ENCODE measurements at places on chromosomes 1 and 21.

DNA sequence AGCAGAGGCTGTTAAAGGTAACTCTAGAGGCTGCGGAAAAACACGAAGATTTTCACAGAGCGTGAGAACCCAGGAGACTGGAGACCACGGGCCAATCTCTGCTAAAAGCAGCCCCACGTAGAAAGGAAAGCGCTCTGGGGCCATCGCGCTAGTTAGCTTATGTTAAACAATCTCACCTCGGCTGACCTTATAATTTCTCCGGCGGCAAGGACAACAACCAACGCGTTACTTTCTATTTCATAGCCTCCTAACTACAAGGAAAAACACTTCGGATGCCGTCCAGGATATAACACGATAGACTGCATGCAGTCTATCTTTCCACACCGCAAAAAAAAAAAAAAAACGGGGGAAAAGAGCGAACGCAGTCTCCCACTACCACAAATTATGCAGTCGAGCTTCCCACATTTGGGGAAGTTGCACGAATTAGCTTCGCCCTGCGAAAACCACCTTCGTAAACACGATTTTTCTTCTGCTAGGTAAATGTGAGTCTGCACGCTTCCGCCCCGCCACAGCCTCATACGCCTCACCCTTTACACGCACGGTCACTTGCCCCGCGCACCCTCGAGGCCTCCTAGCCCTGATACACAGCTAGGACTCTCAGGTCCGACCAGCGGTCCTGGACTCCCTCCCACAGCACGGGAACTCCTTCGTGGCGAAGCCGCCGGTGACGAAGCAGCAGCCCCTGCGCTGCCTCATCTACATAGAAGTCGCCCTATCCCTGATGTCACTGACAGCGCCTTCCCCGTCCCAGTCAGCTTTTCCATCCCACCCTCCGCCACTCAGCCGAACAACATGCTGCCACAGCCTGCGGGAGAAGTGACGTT, 87.8 kb downstream of the PRKAB2 start:
- DNase-seq: peak; percentile 91

GRCh38 chr1:31886866-31887265, 51.3 kb downstream of the PTP4A2 start:
- DNase-seq: no peak

GRCh38 chr1:61612602-61613001, 112.3 kb downstream of the TM2D1 start:
- no peak for DNase-seq

DNA sequence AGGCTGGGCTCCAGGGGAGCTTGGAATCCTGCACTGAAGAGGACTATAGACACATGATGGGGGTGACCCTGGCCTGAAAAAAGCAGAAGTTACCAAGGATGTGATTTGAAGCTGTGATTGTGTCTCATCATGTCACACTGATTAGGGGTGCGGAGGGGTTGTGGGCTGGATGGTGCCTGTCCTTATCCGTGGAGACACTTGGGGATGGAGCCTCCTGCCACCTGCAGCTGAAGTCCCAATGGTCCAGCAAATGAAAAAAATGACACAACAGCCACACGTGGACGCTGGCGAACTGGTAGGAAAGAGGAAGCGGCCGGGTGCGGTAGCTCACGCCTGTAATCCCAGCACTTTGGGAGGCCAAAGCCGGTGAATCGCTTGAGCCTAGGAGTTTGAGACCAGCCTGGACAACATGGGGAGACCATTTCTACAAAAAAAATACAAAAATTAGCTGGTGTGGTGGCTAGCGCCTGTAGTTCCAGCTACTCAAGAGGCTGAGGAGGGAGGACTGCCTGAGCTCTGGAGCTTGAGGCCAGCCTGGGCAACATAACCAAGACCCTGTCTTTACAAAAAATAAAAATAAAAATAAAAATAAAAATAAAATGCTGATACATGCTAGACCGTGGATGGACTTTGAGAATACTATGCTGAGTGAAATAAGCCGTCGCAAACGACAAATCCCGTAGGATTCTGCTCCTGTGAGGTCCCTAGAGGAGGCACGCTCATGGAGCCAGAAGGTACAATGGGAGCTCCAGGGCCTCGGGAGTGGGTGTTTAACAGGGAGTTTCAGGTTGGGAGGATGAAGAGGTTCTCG, 838 bp upstream of the IBA57 start:
- no peak for DNase-seq

- DNase-seq: no peak
These were observed 52.8 kb downstream of the TENT5C start for GRCh38 chr1:117658676-117659075.

- DNase-seq: no peak
These were observed 42.9 kb downstream of the ERG start for GRCh38 chr21:38455403-38455802.

DNA sequence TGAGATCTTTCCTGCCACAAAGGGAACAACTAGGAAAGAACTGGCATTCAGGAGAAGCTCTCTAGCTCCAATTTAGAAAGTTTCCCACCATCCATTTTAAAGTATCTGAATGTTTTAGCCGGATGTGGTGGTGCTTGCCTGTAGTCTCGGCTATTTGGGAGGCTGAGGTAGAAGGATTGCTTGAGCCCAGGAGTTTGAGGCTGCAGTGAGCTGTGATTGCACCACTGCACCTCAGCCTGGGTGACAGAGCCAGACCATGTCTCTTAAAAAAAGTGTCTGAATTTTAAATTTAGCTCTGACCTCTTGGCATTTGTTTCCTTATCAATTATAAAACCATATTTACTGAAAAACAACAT, 67.2 kb downstream of the RPAP2 start:
- no peak for DNase-seq

DNA sequence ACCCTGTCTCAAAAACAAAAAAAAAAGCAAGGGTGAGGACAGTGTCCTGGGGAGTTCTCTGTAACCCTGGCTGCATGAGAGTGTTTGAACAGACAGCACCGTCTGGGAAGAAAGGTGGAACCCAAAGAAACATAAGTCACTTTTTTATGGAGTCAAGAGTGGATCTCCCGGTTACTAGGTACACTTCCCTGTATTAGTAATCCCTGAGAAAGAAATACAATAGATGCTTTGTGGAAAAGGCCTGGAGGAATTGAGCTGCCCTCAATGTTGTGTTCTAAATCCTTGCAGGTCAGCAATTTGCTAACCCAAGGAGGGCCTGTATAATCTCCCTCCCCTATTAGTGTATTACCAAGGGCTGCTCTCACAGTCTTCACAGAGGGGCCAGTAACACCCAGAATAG, 16.6 kb downstream of the DEGS1 start:
- DNase-seq: no peak

GRCh38 chr1:211703812-211704537, 28.6 kb upstream of the NEK2 start:
- DNase-seq: no peak

DNA sequence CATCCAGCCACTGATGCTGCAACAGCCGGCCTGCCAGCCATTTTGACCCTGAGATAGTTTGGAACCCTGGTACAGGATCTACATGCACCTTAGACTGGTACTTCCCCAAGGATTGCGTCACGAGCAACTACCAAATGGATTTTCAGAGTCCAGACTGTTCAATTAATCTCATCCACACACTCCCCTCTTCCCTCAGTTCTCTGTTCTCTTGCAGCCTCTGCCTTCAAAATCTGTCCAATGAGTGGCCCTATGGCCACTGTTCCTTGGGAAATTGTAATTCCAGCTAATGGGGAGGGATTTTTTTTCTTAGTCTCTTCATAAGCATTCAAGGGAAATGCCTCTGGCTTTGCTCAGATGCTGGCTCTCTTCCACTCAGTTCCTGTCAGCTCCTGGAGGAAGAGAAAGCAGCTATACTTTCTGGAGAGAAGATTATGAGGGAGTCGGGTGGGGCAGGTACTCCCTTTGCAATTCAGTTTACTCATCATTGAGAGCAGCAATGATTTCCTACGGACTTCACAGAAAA, 19.8 kb upstream of the UAP1 start:
- no peak for DNase-seq

- DNase-seq: no peak
These were observed 785 bp downstream of the PGLYRP4 start for GRCh38 chr1:153347856-153348255.

DNA sequence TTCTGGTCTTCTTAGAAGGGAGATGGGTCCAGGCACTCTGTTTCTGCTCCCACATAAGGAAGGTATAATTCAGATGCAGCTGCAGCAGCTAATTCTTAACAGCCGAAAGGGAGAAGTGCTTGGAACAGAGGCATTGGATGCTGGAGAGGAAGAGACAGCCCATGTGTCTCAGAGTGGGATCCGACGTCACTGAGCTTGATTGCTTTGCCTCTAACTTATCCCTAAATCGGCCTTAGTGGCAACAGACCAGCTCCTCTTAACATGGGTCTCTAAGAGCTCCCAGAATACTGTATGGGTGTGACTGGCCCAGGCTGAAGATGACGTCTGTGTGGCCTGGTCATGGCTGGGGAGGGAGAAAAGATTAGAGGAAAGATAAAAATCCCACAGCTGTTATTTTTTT, 40.7 kb upstream of the KCND3 start:
- DNase-seq: no peak

DNA sequence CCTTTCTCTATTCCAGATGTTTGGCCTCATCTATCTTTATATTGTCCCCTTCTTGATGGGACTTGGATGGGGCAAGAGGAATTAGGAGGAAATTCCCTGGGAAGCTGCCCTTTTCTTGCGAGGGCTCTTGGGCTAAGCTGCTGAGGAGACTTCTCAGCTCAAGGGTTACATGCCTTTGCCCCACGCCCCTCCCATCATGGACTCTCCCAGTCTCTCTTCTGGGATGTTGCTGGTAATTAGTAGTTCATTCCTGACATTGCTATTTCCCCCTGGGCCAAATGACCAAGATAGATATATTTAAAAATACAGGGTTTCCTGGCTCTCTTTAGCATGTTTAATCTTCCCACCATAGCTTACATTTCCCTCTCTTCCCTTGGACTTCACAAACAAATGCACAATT, 90.6 kb upstream of the RALGPS2 start:
- DNase-seq: no peak

DNA sequence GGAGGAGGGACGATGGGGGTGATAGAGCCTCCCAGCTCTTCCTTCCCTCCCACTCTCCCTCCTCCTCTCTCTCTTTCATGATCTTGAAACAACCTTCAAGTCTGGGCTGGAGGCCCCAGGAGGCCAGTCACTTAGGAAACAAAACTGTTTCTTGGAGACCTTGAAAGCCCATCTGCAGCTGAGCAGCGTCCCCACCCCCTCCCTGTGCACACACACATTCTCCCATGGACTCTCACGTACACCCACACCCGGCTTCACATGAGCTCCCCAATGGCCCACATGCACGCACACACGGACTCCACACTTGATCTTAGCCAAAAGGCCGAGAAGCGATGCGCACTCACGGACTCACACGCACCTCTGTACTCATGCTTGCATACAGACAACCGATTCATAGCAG, 3.2 kb upstream of the ATP1A2 start:
- no peak for DNase-seq

GRCh38 chr1:225670806-225671733, 18.1 kb upstream of the ENAH start:
- no peak for DNase-seq

DNA sequence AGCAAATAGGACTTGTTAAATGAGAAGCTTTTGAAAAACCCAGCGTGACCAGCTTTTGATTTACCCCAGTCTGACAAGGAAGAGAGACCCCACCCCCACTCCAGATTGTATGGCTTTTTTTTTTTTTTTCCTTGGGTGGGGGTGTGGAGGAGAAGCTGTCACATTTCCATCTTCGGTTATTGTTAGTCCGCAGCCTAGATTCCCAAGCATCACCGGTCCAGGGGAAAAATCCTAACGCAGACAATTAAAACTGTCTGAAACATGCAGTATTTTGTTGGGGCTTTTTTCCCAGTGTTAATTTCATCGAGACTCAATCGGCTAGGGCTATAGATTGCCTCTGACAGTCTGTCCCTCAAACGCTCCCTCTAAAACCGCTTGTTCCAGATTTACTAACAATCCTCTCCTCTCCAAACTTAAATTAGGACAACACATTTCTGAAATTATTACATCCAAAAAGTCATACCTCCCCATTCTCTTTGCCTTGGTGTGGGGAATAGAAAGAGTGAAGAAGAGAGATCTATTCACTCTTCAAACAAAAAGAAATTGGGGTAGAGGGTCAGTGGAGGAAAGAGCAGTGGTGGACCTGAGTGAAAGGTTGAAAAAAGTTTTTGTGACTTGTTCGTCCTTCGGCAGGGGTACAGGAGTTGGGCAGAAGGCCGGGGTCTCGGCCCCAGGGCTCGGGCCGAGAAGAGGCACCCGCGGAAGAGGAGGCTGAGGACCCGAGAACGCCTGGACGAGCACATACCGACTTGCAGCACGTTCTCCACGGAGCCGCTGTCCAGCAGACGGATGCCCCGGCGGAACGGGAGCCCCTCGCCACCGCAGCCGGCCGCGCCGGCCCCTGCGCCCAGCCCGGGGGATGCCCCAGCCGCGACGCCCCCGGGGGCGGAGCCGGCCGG, 1.1 kb downstream of the ZSWIM5 start:
- DNase-seq: peak; percentile 27

DNA sequence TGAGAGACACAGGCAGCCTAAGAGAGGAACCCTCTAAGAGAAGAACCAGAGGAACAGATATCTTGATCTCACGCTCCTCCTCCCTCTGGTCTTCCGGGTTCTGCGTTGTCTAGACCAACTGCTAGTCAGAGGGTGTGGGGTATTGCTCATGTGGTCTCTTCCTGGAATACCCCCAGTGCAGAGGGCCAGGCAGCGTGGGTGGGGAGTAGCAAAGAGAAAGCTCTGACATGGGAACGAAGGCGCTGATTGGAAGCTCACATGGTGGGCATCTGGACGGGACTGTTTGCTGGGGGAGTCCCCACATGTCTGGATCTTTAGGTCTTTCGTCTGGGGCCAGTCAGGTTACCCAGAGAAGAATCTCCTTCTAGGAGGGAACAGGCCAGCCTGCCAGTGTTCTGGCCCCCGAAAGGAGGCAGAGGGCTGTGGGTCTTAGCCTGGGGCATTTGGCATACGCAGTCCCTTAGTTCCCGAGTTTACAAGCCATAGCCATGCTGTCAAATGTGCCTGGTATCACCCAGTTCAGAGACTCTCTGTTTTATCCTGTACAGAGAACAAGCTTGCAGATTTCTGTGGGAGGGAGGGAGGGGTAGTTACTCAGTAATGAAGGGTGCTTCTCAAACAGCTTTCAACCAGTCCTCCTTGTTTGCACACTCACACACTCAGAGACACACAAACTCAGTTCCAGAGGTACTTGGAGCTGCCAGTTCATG, 18.3 kb upstream of the IL6R start:
- no peak for DNase-seq

DNA sequence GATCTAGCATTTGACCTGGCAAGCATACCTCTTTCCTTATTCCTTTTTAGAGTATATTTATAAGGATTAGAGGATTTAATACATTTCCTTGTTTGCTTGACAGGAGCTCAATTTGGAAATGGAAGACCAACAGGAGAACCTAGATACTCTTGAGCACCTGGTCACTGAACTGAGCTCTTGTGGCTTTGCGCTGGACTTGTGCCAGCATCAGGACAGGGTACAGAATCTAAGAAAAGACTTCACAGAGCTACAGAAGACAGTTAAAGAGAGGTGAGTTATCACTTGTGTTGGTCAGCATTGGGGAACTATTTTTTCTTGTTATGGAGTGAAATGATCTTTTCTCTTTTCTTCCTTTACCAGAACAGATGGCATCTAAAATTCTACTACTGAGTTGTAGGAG, 123.4 kb upstream of the BMP8A start:
- DNase-seq: no peak
